Cerebellar cortex (tissue), 1 donor: ENCODE measurements at places on chromosomes 7 and 10.
A peak's percentile ranks its signal among the peaks of the same experiment; 100 is the strongest.

GRCh38 chr10:24858288-24859270, 93.8 kb downstream of the PRTFDC1 start:
- no peak for DNase-seq

DNA sequence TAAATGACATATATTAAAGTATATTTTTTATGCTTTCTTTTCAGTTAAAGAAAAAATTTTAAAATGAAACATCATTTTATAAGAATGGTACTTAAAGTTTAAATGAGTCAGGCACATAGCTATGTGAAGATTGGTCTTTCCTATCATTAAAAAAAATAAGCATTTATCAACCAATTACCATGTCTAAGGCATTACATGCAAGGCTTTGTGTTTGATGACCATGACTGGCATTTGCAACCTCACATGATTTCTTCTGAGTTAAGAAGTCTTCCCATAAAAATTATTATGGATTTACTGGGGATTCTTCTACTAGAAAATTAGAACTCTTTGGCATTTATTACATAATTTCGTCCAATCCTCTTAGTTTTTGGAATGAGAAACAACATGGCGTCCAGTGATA, 776.1 kb downstream of the MAGI2 start:
- no peak for DNase-seq

- DNase-seq: no peak
Observed at GRCh38 chr10:35493196-35494118, 111.7 kb upstream of the GJD4 start.

- no peak for DNase-seq
Observed at GRCh38 chr10:124671486-124672075, 72.6 kb downstream of the FAM53B start.

DNA sequence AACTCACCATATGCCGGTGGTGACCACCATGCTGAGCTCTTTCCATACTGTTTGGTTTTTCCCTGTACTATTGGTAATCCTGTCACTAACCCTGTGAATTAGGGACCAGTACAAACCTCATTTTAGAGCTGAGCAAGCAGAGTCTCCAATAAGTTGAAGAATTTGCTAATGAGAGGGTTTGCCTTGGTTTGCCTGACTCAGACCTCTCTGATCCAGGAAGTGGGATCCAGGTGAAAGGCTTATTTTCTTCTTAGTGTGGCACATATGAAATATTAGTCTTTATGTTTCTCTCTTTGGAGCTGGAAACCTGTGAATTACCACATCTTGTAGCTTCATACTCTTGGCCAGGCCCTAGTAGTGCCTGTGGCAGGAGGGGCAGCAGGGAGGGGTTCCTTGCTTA, 114.1 kb upstream of the IGFBP3 start:
- DNase-seq: no peak

GRCh38 chr10:123274306-123275135, 120.3 kb downstream of the BUB3 start:
- no peak for DNase-seq

- DNase-seq: no peak
Observed at GRCh38 chr7:43585562-43585961, 2.7 kb downstream of the STK17A start.

DNA sequence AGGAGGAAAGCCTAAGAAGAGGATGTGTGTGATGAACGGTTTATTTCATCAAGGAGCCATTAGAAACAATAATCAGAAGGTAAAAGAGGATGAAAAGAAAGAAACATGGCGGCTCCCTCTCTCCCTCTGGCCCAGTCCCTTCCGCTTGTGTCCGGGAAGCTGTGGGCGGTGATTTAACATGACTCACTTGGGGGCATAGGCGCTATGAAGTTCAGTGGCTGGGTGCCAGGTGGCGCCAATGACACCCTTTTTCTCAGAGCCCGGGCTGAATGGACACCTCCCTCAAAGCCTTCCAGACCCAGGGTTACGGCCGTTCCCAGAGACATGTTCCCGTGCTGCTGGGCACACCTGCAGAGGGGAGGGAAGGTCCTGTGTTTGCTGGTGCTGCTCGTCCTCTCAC, 244.0 kb downstream of the SKAP2 start:
- DNase-seq: no peak

DNA sequence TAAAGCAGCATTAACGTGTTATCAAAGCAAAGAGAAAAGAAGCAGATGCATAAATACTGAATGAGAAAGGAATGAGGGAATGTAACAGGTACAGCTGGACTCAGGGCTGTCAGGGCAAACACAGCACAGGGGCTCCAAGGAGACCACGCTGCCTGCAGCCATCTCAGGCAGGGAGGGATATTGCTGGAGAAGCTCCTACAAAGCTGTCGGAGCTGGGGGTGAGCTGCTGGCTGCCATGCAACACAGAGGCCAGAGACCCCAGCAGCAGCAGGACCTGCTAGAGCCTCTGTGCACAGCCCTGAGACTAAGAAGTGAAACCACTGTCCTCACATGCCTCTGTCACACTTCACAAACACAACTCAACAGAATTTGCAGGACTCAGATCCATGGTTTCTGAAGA, 235.8 kb downstream of the DIP2C start:
- no peak for DNase-seq

GRCh38 chr7:13031468-13031867, 344.0 kb downstream of the ARL4A start:
- no peak for DNase-seq

GRCh38 chr10:96591946-96592345, 5.1 kb upstream of the TM9SF3 start:
- DNase-seq: no peak

- DNase-seq: peak; percentile 34
Observed at GRCh38 chr7:141511676-141512396, 39.4 kb upstream of the AGK start.

DNA sequence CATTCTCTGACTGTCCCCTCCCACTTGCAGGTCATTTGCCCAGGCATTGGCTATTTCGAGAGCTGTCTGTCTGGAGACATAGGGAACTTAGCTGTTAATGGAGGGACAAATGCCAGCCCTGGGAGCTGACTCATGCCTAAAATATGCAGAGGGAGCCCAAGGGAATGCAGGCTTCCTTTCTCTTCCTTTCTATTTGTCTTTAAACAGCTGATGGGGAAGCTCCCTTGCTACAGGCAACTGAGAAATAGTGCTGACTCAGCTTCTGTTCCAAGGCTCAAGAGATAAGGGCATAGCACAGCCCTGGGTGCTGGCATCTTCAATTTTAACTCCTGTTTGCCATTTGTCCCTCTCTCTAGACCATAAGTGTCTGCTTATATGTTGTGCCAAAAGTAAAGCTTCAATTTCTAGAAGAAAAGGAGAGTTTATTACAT, 82.7 kb upstream of the C1GALT1 start:
- peak; percentile 9 for DNase-seq

DNA sequence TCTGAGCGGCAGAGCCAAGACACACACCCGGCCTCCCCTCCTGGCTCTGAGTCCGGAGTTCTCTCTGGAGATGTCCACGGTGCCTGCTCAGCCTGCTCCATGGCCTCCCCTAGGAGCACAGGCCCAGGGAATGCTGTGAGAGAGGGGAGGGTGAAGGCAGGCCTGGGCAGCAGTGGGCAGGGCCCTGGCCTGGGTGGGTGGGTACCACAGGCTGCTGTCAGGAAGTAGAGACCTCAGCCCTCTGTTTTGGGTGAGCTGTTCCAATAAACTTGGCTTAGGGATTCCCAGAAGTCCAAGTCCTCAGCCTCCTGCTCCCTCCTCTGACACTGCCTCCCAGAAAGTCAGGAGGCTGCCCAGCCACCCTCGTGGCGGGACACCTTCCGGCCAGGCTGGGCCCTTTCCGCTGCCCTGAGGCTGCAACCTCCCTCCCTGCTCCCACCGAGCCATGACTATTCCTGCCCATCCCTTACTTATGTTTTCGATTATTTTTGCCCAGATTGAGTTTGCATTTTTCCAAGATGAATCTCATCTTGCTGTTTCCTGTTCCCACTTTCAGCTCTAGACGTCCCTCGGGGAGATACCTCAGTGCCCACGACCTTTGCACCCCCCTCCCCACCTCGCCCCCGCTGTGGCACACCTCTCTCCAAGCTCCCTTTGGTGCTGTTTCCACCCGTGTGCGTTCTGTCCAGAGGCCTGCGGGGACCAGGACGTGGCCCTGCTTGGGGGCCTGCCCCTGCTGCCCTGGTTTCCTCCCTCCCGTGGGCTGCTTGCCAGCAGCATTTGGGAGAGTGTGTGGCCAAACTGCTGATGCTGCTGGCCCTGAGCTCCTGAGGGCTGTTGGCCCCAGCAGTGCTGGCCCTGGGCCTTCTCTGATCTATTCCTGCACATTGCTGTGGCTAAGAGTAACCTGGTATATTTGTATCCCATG, 5.8 kb upstream of the POLM start:
- peak; percentile 53 for DNase-seq

DNA sequence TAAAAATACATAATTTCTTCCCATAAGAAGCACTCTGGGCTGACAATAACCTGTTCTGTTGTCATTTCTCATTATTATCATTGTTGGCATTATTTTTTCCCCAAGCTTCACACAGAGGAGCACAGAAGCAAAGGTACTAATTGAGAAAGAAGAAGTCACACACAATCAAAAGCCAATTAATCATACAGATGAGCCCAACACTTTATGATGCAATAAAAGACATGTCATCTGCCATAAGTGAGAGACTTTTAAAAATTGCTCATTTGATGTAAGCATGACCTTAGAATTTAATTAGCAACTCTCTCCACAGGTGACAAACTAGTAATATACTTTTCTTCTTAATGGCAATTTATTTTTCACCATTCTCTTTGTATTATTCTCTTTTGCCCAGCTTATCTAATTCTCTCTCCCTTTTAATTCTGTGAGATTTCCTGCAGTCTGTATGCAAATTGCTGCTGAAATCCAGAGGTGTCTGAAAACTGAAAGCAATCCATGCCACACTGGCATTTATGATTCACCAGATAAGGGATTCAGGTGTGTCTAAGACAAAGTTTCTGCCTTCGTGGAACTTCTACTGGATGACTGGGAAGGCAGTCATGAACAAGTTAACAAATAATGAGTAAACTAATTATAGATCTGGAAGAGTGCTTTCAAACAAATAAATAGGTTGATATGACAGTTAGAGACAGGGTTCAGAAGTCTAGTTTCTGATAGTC, 203.5 kb downstream of the CHCHD3 start:
- DNase-seq: no peak

DNA sequence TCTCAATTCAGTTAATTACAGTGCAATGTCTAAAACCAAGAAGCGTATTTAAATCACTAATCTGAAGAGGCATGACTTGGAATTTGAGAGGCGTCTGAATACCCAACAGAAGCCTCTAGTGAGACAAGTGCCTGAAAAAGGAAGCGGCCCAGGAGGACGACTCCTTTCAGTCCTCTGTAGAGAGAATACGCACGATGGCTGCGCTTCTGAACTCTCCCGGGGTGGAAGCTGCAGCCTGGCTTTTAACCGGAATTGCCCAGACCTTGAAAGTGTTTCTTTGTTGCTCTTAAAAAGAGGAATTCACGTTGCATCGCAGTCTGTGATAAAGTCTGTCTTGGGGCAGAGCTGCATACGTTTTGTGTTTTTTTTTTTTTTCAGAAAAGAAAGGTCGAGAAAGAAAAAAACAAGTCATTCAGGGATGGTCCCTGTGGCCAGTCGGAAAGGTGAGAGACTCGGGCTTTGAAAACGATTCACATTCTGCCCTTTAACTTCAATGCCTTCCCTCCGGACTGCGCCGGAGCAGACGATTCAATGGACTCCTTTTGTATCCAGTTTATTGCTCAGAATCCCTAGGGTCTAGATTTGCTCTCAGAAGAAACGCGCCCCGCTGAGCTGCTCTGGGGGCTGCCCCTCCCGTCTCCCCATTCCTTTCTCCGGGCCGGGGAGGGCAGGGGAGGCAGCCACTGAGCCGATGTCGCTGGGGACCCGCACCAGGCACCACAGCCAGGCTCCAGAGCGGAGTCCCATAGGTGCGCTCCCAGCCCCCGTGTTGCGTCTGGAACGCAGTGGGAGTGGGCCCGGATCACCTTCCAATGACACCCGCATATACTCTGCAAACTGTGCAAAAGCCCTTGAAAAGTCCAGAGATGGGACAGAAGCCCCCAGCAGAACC, 994 bp upstream of the PTF1A start:
- DNase-seq: no peak

DNA sequence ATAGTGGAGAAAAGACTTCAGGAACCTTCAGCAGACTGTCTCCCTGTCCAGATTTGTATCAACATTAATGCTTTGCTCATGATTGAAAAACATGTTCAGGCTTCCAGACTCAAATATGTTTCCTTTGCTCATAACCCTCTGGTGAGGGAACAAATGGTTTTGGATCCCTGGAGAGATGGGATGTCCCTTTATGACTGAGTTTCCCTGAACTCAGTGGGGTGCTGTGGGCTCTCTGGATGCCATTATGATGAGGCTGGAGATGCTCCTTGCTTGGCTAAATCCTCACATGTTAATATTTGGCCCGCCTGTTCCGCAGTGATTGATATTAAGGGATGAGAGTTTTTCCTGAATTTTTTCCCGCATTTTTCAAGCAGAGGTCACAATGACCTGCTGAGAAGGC, 749.4 kb downstream of the SUGCT start:
- DNase-seq: no peak

GRCh38 chr7:128876127-128876526, 13.5 kb downstream of the ATP6V1F start:
- DNase-seq: no peak

DNA sequence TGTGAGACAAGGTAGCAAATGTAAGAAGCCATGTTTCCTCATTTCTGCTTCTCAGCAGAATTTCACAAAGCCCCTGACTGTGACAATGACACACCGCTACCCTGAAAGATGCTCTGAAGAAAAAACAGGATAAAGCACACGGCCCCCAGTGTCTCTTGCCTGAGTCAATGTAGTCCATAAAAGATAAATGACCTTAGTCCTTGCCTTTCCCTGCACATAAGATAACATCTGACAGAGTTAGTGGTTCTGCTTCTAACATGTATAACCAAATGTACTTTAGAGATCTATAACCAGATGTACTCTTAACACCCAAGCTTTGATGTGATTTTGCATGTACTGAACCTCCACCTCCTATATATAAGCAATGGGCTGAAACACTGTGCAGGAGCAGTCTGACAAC, 3.0 kb upstream of the SND1 start:
- no peak for DNase-seq
